ENCODE measurements at places on chromosomes 4 and X.

GRCh38 chr4:2667428-2667827 is 88.7 kb downstream of the TNIP2 start:
- DNase-seq, result no peak

DNA sequence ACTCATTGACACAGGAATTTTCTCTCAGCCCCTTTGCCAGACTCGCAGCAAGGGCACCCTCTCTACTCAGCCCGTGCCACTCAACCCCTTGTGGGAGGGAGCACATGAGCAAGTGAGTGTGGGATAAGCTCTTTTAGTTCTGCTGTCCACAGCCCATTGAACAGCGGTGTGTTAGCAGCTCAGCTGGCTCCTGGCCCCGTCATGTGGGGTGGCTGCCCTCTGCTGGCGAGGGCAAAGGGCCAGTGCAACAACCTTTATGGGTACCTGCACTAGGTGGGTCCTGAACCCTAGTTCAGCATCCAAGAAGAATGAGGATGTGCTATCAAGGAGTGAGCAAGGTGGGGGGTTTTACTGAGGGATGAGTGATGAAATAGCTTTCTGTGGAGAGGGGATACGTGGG is 85.0 kb upstream of the ZNF81 start:
- DNase-seq, result peak; percentile 51

DNA sequence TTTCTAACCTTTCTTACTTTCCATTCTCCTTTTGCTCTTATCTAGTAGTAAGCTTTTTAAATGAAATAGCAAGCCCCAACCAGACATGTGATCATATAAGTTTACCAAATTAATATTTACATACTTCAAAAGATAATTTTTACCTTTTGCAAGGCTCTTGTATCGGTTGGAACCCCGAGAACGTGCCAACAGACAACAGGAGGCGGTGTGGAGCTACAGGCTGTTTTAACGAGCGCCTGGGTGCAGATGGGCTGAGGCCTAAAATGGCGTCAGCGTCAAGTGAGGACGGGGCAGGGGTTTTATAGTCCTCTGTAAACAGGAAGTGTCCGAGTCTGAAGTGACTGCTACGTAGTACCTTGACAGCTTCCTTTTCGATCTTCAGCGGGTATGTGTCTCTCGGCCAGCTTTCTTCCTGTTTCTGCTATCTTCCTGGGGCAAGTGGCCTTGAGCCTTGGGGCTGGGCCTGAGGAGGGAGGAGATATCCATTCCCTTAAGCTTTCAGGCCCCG is 342.7 kb downstream of the GALNTL6 start:
- DNase-seq, result no peak

DNA sequence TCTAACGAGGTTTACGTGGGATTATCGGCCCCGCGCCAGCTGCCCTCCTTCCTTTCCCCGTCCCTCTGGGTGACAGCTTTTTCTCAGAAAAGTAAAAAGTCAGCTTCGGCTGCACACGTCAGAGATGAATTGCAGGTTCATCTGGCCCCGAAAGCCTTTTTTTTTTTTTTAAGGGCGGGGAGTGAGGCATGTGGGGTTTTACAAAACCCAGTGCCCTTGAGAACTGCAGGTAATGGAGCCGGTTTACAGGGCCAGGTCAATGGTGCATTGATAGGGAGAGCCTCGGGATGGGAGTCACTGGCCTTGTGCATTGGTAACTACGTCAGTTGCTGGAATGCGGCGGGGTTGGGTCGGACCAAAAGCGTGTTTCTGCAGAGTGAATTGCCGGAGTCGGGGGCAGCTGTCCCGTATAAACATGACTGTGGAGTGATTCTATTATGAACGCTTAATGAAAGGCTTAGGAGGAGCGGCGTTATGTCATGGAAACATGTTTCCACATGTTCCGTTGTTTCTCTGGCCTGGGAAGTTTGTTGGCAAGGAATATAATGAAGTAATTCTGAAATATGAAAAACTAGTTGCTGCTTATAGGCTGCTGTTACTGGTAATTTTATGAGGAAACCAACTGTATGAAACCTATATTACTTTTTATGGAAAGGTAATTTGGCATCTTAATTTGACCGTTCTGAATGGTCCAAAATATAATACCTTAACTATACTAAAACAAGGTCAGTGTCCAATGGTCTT is 1.1 kb downstream of the HSPA4L start:
- DNase-seq, result peak; percentile 75

DNA sequence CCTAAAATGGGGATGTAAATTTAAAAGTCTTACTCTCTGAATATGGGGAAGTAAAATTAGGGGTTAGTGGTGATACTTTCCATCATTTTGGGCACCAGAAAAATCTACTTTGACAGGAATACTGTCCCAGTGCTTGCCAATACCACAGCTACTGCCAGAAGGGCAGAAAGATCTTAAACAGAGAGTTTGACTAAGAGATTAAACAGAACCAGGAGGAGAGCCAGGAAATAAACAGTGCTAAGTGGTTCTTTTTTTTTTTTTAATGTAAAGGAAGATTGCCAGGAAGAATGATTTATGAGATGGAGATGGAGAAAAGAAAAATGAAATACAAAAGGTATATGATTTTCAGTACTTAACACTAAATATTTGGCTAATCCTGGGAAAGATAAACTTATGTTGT is 126.8 kb downstream of the RTL3 start:
- DNase-seq, result no peak

DNA sequence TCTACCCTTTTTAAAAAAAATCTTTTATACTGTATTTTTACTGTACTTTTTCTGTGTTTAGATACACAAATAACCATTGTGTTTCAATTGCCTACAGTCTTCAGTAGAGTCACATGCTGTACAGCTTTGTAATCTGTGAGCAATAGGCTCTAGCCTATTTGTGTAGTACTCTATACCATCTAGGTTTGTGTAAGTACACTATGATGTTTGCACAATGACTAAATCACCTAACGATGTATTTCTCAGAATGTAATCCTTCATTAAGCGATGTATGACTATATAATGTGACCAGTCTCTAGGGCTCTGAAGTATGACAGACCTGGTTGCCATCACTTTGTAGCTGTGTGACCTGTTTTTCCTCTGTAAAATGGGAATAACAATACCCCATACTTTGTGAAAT is 14.2 kb upstream of the DCAF4L1 start:
- no peak for DNase-seq

DNA sequence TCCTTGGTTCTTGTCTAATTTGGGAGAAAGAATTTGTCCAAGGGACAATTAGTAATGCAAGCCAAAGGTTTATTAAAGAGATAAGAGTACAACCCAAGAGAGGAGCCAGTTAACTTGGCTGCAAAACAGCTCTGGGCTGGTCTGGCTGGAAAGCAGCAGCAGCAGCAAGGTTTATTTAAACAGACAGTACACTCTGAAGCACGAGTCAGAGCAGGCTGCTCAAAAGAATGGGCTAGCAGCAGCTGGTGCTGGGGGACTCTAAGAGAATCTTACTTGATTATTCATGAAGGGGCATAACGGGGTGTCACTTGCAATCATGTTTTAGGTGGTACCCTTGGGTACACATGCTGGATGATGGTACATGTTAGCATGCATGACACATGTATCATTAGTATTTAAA is 17.1 kb upstream of the CT47C1 start:
- DNase-seq, result no peak

DNA sequence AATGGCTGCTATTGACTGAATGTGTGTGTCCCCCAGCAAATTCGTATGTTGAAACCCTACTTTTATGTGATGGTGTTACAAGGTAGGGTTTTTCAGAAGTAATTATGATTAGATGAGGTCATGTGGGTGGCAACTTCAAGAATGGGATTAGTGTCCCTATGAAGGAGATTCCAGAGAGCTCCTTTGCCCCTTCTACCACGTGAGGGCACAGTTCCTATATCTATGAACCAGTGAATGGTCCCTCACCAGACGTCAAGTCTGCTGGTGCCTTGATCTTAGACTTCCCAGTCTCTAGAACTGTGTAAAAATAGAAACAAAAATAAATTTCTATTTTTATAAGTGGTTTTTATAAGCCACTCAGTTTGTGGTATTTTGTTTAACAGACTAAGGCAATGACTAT is 1137.6 kb upstream of the IGFBP7 start:
- DNase-seq, result peak; percentile 4

DNA sequence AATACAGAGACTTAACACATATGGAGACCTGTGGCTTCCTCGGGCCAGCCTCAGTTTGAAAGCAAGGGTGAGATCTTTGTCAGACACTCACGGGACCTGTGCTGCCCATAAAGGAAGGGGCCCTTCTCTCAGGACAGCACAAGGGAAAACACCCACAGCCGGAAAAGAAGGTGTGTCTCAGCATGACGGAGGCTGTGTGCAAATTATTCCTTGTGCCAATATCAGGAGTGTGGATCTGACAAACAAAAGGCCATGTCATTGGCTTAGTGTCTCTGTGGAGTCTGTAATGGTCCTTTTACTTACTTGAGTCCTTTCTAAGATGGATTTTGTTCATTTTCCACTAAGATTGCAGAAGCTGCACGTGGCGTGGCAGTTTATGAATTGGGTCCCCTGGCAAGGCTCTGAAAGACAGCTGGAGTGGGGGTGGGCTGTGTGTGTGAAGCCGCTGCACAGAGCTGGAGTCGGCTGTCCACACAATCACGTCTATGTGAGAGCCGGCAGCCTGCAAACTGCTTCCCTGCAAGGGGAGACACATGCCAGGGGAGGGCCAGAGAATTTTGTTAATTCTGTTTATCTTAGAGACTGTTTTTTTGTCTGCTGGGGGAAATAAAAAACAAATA is 1.9 kb downstream of the ENPP6 start:
- DNase-seq, result no peak

DNA sequence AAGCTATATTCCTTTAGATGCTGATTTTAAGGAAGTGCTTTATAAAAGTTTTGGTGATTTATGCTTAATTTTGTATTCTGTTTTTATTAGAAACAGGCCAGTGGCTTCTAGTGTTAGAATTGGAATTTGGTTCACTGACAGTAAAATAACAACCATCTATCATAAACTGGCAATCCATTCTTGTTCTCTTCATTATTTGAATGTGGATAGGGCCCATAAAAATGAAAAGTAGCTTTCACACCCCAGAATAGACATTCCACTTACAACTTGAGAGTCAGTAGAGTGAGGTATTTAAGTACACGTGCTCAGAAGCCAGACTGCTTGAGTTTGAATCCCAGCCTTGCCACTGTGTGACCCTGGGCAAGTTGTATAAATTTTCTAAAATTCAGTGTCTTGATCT is 232.4 kb upstream of the CTSO start:
- DNase-seq, result no peak

DNA sequence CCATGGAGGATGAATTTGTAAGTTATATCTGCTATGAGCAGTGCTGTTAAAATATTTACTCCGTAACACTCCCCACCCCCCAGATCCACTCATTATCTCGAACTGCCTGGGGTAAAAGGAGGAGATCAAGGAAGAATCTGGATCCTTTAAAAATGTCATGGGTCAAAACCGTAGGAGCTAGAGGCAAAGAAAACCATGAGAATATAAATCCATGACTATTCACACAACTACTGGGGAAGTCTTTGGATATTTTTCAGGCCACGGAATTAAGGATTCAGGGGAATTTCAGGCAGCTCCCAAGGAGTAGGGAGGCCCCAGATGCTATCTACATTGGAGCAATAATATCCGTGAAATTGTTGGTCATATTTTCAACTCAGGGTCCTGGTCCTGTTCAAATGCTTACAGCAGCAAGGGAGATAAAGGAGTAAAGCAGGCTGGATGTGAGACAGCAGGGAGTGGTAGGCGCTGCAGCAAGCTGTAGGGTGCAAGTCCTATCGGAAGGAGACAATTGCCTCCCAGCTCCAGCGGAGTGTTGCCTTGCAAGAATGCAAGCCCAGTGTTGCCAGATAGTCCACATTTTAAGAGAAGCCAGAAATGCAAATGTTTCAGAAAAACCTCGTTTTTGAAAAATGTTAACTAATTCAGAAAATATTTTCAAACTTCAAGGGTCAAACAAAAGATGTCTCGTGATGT is 116.2 kb upstream of the KIT start:
- DNase-seq, result no peak

DNA sequence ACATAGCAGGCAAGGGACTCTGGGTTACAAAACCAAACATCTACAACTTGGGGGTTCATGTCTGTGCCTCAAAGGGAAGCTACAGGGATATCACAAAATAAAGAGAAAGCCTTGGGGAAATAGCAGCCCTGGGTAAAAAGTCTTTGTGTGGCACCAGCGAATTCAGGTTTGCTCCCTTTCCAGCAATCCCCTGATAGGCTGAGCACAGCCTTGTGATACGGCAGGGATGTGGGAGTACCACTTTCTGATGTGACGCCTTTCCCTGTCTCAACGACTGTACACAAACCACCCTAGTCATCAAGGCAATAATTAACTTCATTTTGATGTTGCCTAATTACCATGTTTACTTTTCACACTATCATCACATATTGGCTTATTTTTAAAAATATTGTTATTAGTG is 164.9 kb downstream of the LDB2 start:
- DNase-seq, result no peak

GRCh38 chr4:72846280-72847111 is 223.0 kb downstream of the COX18 start:
- peak; percentile 91 for DNase-seq
